ENCODE measurements at places on chromosomes 7 and 10.

DNA sequence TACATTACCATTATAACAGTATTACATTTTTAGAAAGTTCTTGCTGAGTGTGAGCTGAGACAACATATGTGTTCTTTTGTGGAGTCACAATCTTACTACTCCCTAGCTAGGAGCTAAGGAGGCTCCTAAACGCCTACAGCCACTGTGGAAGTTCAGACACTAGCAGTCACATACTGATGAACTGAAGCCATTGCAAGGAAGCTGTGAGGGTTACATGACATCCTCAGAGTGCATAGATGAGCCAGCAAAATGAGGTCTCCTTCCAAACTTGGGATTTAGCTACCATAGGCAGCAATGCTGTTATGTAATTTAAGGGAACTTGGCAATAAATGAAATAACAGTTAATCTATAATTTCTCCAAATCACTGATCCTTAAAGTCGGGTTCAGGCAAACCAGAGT is 10.8 kb upstream of the ST7 start:
- no peak for DNase-seq

DNA sequence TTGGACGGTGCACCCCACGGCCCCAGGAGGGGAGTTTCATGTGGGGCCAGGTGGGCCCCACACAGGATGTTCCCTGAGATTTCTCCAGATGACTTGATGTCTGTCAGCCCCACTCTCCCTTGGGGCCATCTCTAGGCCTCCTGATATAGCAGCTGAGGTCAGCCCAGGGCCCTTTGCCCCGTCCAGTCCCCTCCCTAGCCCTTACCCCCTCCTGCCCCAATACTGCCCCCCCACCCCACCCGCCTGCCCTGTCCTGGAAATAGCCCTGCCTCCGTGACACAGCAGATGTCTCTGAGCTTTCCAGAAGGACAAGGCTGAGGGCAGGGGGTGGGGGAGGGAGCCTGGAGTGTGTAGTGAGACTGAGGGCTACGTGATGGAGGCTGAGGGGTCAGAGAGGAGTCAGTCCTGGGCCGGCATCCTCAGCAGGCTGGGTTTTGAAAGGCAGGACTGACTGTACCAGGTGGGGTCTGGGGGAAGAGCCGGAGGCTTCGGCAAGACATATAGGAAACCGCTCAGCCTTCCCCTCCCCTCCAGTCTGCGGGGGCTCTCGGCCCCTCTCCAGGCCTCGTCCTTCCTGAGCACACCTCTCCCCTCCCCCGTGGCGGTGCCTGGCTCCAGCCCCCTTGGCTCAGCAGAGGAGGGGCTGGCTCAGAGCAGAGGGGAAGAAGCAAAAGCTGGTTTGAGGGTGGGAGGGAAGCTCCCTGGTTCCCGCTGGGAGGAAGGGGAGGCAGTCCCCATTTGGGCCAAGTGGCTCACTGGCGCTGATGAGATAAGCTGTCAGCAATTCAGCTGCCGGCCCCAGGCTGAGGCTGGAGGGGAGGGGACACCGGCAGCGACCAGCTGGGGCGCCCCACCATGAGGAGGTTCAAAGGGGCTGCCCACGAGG is 2.0 kb downstream of the FLNC start:
- no peak for DNase-seq

DNA sequence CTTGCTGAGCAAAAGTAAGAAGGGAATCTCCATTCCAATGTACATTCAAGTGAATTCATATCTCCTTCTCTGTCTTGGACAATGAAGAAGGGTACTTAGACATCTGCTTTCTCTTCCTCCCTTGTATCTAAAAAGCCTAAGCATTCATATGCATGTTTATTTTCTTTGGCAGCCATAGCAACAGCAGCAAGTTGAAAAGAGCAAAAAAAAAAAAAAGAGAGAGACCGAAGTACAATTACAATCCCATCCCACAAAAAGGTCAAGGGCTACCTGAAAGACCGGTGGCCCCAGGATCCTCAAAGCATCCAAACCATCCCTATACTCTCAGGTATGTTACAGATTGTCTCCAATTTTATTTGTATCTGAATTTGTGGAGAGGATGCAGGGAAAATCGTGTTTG is 4.1 kb downstream of the OR2F1 start:
- DNase-seq: no peak

GRCh38 chr7:2086229-2086628 is 146.5 kb downstream of the MAD1L1 start:
- DNase-seq: no peak

GRCh38 chr7:34327681-34328080 is 330.3 kb upstream of the NPSR1 start:
- no peak for DNase-seq

GRCh38 chr7:39192476-39192875 is 214.8 kb downstream of the POU6F2 start:
- DNase-seq: no peak

GRCh38 chr7:118753479-118753878 is 529.0 kb downstream of the ANKRD7 start:
- DNase-seq: no peak

DNA sequence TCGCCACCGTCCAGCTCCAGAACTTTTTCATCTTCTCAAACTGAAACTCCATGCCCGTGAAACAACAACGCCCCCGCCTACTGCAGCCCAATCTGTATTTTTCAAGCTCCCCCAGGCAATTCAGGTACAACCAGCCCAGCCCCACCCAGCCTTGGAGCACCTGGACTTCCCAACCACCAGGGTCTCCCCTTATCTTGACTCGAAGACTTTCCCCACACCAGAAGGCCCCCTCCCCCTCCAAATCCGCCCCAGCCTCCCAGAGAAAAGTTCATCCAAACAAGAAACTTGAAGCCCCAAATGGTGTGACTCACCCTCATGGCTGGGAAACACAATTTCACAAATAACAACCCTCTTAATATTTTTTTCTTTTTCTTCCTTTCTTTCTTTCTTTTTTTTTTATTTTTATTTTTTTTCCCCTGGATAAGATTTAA is 10.6 kb downstream of the ZCCHC24 start:
- no peak for DNase-seq

DNA sequence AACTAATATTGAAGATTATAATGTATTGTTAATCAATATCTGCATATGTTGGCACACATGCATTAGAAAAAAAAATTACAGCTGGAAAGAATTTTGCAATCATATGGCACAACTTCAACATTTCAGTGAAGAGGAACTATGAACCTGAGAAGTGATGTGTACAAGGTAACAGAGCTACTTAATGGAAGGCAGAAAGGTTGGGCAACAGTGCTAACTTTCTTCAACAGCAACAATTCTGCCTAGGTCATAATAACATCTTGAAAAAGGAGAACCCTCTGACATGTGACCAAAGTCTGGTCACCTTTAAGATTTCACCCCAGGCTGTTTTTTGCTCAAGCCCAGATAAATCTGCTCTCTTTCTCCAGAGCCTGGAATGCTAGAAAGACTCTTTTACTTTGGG is 47.9 kb upstream of the SKAP2 start:
- DNase-seq: no peak

DNA sequence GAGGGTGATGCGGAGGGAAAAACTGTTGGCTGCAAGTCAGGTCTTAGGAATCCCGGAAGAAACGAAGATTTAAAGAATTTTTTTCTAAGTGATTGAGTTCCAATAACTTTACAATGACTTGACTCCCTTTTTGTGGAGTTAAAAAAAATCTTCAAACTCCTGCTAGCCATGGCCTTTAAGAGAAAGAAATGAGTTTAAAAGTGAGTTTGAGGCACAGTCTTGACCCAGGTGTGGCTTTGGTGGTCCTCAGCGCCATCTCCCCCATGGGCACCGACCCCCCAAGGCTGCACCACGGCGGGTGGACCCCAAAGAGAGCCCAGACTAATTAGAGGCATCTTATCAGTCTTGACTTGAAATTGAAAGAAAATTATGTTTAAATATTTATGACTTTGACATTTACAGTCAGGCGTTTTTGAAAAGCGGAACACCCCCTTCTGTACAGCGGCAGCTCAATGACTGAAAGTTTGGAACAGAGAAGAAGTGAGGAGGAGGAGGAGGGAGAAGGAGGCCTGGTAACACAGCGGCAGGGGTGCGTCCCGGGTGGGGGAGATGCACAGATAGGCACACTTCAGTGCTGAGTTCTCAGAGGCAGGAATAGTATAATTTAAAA is 349.6 kb downstream of the DNAJB6 start:
- no peak for DNase-seq

- DNase-seq: no peak
Observed at GRCh38 chr10:3427347-3427746, 254.8 kb upstream of the PITRM1 start.

DNA sequence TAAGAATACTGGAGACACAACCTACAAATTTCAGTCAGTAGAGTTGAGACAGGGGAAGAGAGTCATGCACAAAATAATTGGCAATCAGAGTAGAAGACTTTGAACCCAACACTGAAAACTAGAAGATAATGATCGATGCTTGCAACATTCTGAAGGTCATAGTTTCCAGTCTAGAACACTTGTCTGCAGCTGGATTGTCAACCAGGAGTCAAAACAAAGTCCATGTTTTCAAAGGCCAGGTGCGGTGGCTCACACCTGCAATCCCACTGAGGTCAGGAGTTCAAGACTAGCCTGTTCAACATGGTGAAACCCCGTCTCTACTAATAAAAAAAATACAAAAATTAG is 26.8 kb upstream of the SMURF1 start:
- DNase-seq: no peak

DNA sequence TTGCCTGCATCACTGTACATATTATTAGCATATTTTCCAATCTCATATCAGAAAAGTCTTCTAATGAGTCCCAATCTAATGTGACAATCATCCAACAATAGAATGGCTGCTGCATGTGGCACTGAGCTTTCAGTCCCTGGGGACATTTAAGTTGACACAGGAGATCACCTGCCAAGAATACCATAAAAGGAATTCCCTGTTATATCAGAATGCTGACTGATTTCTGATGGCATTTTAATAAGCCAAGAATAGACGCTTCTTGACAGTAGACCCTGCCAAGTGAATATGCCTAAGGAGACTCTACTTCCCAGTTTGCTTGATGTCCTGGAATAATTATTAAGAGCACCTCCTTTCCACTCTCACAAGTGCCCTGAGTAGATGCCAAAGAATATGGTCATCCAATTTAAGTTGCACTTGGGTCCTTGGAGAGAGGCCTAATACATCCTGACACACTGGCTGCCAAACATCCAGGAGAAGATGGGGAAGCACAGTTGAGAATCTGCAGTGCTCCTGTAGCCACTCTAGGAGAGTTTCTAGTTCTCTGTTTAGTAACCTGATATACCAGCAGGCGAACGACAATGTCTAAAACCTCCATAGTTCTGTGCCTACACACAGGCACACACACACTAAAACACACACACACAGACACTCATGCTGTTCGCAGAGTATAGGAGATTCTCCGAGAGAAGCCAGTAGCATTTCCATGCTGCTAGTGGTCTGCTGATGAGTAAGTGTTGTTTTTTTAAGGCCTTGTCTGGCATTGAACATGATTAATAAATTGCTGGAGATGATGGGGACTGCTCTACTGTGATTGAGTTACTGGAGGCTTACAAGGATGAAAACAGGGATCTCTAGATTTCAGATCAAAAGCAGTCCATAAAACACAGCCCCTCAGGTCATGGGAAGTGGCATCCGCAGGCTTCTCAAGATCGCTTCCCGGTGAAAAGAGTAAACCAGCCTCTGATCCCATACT is 369.6 kb downstream of the KCNMA1 start:
- no peak for DNase-seq

GRCh38 chr10:5014936-5015335 is 11.3 kb upstream of the AKR1C2 start:
- no peak for DNase-seq

GRCh38 chr7:138756591-138757242 is 41.1 kb upstream of the TMEM213 start:
- DNase-seq: no peak

DNA sequence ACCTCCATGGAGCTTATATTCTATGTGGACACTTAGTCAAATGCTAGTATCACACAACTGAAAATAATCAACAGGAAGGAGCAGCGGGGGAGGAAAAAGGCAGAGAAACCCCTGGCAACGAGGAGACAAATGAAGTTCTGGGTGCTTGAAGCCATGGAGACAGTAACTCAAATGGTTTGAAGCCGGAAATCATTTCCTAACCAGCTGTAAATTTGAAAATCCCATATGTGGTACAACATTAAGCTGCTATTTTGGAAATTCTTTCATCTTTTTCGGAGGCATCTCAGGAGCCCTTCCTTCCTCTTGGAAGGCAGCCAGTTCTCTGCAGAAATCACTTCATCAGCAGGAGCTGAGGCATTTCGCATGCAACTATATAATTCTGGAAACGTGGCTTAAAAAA is 91.4 kb downstream of the PPP1R3C start:
- DNase-seq: no peak

- DNase-seq: no peak
Observed at GRCh38 chr7:144459635-144460034, 56.1 kb upstream of the NOBOX start.

DNA sequence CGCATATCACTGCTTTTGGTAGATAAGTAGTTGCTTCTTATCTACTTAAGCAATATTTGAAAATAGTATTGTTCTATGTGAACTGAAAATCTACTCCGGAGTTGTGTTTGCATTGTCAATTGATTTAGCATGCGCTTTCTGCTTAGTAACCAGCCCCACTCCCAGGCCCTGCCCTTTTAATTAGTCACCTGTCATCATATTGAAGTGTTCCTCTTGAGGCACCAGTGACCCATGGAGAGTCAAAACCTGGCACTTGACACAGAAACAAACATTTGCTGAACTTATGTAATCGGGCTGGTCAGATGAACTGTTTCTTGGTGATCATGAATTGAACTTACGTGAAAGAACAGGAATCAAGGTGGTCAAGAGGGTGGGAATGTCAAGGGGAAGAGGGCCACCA is 27.8 kb upstream of the CDHR3 start:
- DNase-seq: no peak

DNA sequence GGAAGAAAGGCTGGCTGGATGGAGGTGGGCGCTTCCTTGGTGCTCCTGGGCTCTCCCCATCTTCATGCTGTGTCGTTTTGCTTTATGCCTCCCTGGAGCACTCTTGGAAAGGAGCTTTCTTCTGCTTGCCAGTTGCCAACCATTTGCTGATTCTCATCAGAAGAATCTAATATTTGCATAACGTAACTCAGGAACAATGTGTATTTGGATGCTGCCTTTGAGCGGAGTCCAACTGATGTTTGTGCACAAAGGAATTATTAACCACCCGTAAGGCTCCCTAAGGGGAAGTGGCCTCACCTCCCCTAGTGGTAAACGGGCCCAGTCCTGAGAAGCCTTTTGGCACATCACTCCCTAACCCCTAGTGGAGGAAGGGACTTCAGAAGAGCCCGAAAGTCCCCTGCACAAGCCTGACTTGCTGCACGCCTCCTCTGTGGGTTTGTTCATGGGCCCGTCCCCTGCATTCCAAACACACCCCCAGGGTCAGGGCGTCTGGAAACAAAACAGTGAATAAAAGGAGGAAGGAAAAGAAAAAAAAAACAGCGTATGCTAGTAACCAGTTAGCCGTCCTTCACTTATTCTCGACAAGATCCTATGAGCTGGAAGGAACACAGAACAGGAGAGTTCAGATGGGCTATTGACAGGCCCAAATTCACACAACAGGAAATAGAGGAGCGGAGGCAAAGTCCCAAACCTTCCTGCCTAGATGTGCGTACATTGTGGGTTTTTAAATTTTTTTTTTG is 602.2 kb downstream of the LRMDA start:
- DNase-seq: no peak

- DNase-seq: no peak
Observed at GRCh38 chr7:41691286-41692190, 11.4 kb downstream of the INHBA start.

GRCh38 chr7:89837515-89837914 is 316.8 kb upstream of the STEAP1 start:
- no peak for DNase-seq

GRCh38 chr7:45978731-45979211 is 57.7 kb upstream of the IGFBP3 start:
- no peak for DNase-seq
